Natural killer cell treated with Interleukin-12 subunit alpha and Interleukin-12 subunit beta and Interleukin-15 and Interleukin-18, amount 100 ng/mL, for 72 hours (primary cell): ENCODE measurements at places on chromosomes 7 and 10. TPM values are rescaled to one million over a fixed set of nuclear protein-coding genes. Genes with fewer than 3 reads are reported as not detected.

GRCh38 chr10:7401782-7402181, 9.1 kb downstream of the SFMBT2 start:
- no peak overlapping the region for H3K4me3 ChIP-seq
- DNase-seq = no peak
- peaks cover 64% of the 10 kb centered on the region for H3K4me1 ChIP-seq

- no peak overlapping the region for H3K4me3 ChIP-seq
- peaks cover 6% of the 10 kb centered on the region for H3K27me3 ChIP-seq
- H3K4me1 ChIP-seq = no peaks in the 10 kb centered on the region
- DNase-seq = no peak
These were observed 105.4 kb upstream of the ZMIZ1 start for GRCh38 chr10:78963074-78964034.

DNA sequence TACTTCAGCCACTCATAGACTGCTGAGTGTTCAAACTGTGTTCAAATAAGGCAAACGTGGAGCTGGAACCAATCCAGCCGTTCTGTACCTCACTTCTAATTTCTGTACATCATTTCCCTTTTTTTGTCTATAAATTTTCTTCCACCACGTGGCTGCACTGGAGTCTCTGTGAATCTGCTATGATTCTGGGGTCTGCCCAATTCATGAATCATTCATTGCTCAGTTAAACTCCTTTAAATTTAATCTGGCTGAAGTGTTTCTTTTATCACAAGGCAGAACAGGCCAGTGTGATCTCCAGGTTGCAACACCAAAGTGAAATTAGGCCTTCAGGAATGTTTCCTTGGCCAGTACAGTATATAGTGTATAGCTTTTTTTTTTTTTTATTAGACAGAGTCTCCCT, 53.5 kb downstream of the DNAJC12 start:
- no peaks in the 10 kb centered on the region for H3K27me3 ChIP-seq
- no peaks in the 10 kb centered on the region for H3K36me3 ChIP-seq
- no peak overlapping the region for H3K4me3 ChIP-seq

DNA sequence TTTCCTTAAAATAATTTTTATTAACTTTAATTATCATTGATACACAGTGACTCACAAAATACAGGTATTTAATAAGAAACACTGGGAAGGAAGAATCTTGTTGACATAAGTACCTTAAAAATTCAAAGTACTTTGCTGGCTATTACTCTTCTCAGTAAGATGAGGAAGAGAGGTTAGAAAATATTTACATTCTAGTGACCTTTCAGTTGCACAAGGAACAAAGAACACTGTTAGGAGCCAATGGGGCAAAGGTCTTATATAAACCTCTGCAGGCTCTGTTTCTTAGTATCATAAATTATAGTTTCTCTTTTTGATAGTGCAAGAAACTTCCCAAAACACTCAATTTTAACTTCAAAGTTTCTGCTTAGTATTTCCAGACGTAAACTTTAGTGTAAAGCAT, 4.8 kb upstream of the TAX1BP1 start:
- no peak for DNase-seq
- H3K4me3 ChIP-seq = no peak overlapping the region
- H3K27me3 ChIP-seq = peaks cover 16% of the 10 kb centered on the region
- peaks cover 7% of the 10 kb centered on the region for H3K4me1 ChIP-seq

DNA sequence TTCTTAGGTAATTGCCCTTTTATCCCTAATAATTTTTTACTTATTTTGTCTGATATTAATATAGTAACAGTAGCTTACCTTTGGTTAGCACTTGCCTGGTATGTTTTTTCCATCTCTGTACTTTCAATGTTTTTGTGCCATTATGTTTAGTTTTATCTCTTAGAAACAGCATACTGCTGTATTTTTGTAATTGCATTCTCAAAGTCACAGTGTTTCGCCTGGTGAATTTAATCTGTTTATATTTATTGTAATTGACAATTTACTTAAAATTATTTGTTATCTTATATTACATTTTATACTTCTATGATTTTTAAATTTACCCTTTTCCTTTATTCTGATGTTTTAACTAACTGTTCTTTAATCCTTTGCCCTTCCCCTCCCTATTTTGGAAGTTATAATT, 166.4 kb downstream of the RELN start:
- no peaks in the 10 kb centered on the region for H3K4me1 ChIP-seq
- no peak overlapping the region for H3K27ac ChIP-seq
- no peak for DNase-seq

DNA sequence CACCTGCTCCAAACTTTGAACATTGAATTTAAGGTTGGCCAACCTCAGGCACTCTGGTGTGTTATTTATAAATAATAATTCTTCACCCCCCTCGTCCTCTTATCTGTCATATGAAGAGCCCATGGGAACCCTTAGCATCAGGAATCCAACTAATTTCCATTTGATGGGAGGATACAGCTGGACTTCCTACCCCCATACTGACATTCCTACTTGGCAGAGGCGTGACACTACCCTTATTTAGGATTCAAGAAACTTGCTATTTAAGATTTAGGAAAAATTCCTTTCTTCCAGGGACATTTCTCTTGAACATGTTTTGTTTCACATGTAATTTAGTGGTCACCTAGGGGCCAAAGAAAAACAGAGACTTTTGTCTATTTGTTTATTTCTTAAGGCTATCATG, 171.9 kb upstream of the NRP1 start:
- H3K4me1 ChIP-seq = peaks cover 9% of the 10 kb centered on the region
- DNase-seq = no peak
- H3K27me3 ChIP-seq = peaks cover 24% of the 10 kb centered on the region
- no peak overlapping the region for H3K4me3 ChIP-seq
- H3K27ac ChIP-seq = no peak overlapping the region

Gene RAMP3
- not detected for total RNA-seq

Gene TMEM26
- total RNA-seq = not detected
